ENCODE measurements at places on chromosomes 12 and 14.

DNA sequence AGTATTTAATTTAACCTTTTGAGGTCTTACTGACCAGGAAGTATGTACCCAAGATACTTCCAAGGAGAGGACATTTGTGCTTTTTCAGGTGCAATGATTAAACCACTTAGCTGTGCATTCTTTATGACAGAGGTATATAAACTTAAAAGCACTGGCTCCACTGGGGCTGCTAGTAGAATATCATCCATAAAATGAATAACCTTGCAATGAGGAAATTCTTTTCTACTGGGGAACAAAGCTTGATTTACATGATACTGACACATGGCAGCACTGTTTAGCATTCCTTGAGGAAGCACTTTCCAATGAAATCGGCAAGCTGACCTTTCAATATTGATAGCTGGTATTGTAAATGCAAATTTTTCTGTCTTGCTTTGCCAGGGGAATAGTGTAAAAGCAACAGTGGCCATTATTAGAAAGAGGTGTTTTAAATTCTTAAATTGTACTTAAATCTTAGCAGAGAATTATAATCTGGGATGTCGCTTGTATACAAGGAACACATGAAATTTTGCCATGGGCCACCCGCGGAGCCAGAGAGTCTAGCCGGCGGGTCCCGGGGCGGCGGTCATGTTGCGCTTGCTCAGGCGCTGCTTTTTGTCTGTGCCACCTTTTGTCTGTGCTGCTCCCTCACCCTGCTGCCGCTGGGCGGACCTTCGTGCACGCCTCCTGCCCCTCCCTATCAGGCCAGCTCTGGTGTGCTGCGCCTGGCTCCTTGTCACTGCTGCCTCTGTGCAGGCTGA is 20.9 kb upstream of the BLTP3B start:
- peak; percentile 94 for DNase-seq

- DNase-seq = no peak
Observed at GRCh38 chr12:127070515-127071157, 1196.3 kb upstream of the TMEM132C start.

DNA sequence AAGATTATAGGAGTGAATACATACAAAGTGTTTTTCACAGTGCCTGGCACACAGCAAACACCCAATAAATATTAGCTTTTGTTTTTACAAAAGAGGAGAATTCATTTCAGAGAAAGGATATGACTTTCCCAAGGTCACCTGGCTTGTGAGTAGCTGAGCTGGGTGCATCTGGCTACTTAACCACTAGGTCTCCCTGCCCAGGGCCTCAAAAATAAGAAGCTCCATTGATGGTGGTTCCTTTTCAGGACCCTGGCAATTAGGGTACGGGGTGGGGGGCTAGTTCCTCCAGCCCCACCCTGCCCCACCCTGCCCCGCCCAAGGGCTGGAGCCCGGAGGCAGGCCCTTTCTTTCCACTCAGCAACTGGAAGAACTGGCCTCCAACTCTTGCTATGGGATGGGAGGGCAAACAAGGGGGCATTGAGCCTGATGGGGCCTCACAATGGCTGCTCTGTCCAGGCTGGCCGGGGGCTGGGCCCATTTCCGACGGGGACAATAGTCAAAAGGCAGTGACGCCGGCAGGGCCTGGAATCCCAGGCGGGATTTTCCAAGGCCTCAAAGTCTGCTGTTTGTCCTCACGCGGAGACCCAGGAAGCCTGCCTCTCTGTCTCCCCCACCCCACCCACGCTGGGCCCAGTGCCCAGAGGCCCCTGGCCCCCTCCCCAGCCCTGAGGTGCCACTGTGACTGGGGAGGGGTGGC is 8.2 kb upstream of the ATG101 start:
- no peak for DNase-seq

GRCh38 chr14:55801121-55801520 is 221.1 kb downstream of the KTN1 start:
- no peak for DNase-seq

DNA sequence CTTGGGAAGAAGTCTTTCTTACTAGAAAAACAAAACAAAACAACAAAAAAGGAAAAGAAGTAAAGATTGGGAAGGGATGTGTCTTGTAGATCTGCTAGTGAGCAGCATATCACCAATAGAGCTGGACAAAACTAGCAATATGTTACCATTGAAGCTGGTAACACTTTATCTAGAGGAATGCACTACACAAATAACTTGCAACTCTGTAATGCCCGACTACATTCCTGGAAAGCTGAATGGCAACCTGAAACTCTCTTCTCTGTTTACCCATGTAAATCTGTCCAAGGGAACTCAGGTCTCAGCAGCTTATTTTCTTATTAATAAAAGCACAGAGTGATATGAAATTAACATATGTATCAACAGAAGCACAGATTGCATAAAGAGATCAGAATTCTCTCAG is 624.4 kb downstream of the KCNH5 start:
- DNase-seq = peak; percentile 33

DNA sequence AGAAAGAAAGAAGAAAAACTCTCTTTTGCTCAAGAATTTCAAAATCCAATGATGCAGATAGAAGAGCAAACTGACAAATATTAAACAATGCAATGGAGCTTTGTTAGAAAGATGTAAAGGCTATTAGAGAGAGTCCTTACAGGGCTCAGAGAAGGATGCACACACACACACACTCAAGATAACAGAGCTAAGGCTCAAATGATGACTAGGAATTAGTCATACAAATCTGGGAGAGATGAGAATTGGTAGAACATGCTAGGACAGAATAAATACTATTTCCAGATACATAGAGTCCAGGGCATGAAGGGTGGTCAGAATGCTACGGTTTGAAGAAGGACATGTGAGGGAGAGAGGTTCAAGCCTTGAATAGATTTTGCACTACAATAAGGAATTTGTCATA is 650.1 kb upstream of the MDGA2 start:
- DNase-seq = no peak

GRCh38 chr14:55316564-55316963 is 45.3 kb downstream of the FBXO34 start:
- peak; percentile 35 for DNase-seq

DNA sequence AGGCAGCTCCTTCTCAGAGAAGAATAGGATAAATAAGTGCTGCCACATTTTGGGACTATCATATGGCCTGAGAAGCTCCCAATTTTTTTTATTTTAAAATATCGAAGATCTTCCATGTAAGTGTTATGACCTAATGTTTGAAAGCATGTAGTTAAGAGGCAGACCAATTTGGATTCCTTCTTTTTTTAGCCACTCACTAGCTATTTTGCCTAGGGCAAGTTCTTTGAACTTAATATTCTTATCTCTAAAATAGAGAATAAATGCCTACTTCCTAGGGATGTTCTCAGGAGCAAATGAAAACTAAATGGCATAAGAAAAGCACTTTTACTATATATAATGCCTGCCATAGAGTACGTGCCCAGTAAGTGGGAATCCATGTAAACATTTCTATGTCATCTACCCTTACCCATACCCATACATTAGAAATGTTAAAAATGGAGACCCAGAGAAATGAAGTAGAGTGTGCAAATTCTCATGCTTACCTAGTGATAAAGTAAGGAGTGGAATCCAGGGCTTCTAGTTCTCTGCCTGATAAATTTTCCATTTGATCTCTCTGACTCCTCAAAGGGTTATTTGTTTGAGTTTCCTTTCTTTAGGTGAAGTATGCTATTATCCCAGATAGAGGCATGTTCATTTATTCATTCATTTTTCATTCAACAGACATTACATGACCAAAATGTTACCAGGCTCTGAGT is 148.3 kb downstream of the TGFB3 start:
- no peak for DNase-seq

DNA sequence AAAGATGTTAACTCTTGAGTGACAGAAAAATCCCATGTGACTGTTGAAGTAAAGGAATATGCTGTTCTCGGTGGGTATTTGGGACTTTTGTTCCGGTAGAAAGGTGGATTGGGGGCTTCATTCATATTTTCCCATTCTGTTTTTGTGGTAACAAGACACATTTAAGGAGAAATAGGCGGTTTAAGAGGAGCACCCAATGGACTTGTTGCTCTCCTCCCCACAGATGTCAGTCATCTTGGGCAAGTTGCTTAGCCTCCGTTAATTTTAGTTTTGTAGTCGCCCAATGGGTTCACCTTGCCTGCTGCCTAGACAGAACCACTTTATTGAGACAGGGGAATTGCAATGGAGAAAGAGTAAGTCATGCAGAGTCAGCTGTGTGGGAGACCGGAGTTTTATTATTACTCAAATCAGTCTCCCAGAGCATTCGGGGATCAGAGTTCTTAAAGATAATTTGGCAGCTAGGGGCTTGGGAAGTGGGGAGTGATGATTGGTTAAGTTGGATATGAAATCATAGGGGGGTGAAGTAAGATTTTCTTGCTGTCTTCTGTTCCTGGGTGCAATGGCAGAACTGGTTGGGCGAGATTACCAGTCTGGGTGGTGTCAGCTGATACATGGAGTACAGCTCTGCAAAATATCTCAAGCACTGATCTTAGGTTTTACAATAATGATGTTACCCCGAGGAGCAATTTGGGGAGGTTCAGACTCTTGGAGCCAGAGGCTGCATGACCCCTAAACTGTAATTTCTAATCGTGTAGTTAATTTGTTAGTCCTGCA is 50.3 kb downstream of the SLC38A1 start:
- DNase-seq = no peak

- no peak for DNase-seq
Observed at GRCh38 chr12:132529906-132530305, 40.0 kb downstream of the FBRSL1 start.

DNA sequence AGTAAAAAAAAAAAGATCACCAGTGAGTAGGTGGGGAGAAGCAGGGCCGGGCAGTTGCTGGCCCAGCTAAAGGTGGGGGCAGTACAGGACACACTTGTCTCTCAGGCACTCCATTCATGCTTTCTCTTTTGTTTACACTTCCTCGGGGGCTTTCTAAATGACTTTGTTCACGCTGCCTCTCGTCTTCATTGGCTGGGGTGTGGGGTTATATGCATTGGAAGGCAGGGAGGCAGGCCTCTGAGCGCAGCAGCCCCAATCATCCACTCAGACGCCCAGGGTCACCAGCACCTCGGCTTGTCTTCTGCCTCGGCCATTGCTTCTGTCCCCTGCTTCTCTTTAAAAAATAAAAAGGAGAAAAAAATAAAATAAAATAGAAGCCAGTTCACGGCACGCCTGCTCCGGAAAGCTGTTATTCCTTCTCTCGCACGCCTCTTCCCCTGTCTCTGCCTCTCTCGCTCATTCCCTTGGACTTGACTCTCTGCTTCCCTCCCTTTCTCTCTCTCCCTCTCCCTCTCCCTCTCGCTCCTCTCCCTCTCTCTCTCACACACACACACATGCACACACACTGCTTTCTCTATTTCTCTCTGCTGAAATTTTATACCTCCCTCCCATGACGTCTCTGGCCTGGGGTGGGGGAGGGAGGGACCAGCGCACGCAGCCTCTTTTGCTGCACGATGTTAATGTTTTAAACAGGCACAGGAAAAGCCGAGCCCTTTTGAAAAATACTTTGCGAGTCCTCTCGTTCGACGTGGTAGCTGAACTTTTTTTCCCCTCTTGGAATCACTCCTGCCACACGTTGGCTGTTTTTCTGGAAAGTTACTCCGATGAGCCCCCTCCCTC is at the start of gene TGFB3:
TGFB3 (minus strand) TSS at position 570 of the 840 bp plus-strand sequence. CDS start 1,102 bp downstream, outside the sequence.
- DNase-seq = peak; percentile 46

DNA sequence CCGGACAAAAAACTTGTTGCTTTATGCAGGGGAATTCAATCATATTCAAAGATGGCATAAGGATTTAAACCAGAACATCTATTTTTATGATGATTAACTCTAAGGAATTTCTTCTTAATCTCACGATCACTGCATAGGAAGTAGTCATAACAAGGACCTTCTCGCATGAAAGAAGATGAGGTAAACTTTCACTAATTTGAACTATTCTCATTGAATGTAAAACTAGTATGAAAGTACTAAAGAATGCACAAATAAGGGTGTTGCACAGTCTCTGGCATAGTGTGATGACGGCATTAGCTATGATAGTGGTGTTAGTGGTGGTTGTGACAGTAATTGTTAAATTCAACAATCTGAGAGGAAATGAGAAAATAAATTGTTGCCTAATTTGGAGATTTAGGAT is 280.0 kb downstream of the SLC6A15 start:
- no peak for DNase-seq

GRCh38 chr12:57258977-57259970 is 8.3 kb upstream of the STAC3 start:
- no peak for DNase-seq

- no peak for DNase-seq
Observed at GRCh38 chr12:46578190-46578982, 205.8 kb upstream of the SLC38A2 start.

- DNase-seq = no peak
Observed at GRCh38 chr14:75280291-75280830, 1.7 kb downstream of the FOS start.

- no peak for DNase-seq
Observed at GRCh38 chr12:129877411-129877810, 26.4 kb downstream of the TMEM132D start.

- DNase-seq = no peak
Observed at GRCh38 chr12:103269946-103270345, 225.8 kb downstream of the C12orf42 start.

DNA sequence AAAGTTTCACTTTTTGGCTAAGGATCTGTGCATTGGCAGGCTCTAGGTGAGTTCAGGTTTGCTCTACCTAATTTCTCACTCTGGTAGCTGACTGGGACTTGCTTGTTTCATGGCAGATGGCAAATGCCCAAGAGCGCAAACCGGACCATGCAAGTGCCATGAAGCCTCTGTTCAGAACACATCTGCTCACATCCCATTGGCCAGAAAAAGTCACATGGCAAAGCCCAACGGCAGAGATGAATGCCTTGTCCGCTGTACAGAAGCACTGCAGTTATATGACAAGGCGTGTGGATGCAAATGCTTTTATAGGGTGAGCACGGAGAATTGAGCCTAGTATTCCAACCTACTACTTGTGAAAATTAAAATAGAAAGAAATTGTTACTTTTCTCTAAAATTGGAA is 202.2 kb upstream of the HMGA2 start:
- no peak for DNase-seq

DNA sequence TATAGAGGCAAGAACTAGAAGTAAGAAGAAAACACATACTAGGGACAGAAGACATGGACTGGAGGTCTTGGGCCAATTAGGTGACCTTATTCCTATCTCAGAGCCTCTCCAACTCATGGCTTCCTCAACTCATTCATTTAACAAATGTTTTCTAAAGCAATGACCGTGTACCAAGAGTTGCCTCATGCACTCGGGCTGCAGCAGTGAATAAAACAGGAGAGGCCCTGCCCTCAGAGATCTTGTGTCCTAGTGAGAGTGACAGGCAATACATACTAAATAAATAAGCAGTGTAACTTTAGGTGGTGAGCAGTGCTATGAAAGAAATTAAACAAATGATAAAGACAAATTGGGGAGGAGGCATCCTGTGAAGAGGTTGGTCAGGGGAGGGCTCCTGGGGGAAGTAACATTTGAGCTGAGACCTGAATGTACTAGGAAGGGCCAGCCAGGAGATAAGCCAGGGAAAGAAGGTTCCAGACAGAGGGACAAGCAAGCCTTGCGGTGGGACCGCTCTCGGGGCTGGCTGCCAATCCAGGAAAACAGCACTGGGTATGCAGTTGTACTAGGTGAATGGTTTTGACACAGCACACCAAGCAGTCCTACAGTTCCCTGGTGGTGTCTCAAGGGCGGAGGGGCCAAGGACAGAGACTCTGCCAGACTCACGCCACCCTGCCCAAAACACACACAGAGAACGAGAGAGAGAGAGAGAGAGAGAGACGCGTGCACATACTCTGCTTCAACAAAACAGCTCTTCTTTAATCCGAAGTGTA is 1.3 kb downstream of the NINJ2 start:
- no peak for DNase-seq

Measured in NCI-H526 (cell line).